ENCODE measurements at places on chromosomes 1 and 21. TPM values are rescaled to one million over a fixed set of nuclear protein-coding genes. Genes with fewer than 3 reads are reported as not detected.

- no peak for DNase-seq
Observed at GRCh38 chr1:64424412-64424811, 45.5 kb upstream of the CACHD1 start.

Gene SLC37A1
- total RNA-seq = 3.8 TPM

GRCh38 chr1:199644912-199645311 is 382.6 kb upstream of the NR5A2 start:
- DNase-seq = no peak

GRCh38 chr1:43271186-43272118 is 1.7 kb downstream of the TMEM125 start:
- no peak for DNase-seq

DNA sequence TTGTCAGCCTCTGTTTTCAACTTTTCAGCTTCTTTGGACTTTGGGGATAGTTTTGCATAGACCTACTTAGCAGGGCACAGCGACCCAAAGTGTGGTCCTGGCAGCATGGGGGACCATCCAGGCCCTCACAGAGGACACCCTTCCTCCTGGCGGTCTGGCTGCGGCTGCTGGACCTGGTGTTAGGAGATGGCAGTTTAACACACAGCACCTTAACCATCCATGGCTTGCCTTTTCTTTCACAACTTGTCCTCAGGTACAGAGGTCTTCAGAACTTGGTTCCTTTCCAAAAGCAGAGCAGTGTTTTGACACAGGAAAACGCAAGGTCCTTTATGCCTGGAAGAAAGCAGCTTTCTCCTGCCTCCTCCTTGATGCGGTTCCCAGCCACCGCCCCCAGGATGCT is 68.1 kb downstream of the RHOU start:
- DNase-seq = no peak

- DNase-seq = peak; percentile 73
Observed at GRCh38 chr1:6657138-6657537, 32.5 kb downstream of the THAP3 start.

DNA sequence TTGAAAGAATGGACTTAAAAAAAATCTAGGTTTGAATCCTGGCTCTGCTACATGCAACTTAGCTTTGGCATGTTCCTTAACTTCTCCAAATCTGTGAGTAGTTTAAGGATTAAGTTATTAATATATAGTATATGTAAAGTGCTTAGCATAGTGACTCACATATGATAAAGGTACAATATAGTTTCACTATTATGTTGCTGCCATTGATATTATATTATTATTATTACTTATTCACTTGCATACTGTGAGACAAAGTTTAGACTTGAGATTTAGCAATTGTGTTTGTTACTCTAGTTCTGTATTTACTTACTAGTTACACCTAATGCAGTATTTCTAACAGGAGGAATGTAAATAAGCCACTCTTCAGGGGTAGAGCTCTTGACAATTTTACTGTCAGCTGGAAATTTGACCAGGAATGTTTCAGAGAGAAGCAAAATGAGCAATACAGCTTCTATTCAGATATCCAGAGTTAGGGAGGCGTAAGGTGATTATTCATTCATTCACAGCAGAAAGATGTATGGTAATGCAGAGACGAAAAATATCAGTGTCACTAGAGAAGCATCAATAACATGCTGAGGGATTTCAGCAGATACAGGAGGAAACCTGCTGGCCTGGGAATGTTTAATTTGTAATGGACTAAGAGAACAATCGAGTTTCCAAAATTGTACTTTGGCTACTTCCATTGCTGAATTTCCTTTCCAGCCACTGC is 25.5 kb downstream of the RGS7 start:
- DNase-seq = no peak

GRCh38 chr1:105641407-105641806 is 1415.1 kb upstream of the PRMT6 start:
- DNase-seq = no peak

- DNase-seq = no peak
Observed at GRCh38 chr1:193437785-193438184, 251.4 kb upstream of the B3GALT2 start.

DNA sequence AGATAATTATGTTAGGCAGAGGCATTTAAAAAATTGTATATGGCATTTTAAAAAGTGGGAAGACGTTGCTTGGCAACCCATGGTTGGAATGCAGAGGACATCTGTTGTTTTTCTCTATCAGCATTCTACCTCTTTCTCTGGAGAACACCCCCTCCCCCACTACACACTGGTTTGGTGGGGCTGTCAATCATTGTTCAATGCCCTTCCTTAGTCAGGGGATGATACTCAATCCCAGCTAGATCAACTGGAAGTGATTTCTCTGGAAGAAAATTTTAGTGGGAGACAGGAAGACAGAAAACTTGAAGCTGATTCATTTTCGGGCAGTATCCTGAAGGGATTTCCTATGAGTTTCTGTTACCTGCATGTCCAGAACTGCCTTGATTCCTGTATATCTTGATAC is 35.7 kb upstream of the CAP1 start:
- no peak for DNase-seq

Gene SV2A
- 0.32 TPM for total RNA-seq

Gene LIX1L
- total RNA-seq = 22.9 TPM

GRCh38 chr1:28428012-28428411 is 58.5 kb downstream of the PHACTR4 start:
- DNase-seq = no peak

GRCh38 chr1:22452481-22452957 is 868 bp downstream of the ZBTB40 start:
- DNase-seq = no peak

DNA sequence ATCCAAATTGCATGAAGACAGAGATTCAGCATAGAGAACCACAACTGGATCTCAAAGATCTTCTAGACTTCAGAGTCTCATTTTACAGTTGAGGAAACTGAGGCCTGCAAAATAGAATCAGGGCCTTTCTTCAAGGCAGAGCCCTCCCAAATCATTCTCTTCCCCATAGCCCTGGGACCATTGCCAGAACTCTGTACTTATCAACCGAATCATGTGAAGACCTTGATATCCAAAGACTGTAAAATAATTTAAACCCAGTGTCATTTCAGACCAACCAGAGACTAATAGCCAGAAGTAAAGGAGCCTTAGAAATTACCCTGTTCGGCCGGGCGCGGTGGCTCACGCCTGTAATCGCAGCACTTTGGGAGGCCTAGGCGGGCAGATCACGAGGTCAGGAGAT is 90.1 kb downstream of the DTL start:
- DNase-seq = no peak

- DNase-seq = no peak
Observed at GRCh38 chr21:29232530-29233255, 66.0 kb upstream of the BACH1 start.

Gene CD247
- 0.54 TPM for total RNA-seq

Gene SYNC
- total RNA-seq = 22.1 TPM

DNA sequence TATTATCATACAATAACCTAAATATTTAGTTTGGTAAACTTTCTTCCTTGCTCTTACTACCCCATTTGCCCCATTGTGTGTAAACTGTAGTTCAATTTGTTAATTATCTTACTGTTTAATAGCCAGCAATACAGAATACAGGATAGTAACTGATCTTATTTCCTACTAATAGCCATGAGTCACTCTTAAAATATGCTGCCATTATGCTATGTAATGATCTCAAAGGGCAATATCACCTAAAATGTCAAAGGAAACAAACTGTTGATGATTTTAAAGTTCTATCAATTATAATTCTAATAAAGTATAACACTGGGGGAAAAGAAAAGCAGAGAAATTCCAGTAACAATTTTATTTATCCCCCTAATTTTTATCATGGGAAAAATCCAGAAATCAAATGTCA is 4.3 kb downstream of the SLC30A1 start:
- no peak for DNase-seq

Gene GBP1
- 5.7 TPM for total RNA-seq

DNA sequence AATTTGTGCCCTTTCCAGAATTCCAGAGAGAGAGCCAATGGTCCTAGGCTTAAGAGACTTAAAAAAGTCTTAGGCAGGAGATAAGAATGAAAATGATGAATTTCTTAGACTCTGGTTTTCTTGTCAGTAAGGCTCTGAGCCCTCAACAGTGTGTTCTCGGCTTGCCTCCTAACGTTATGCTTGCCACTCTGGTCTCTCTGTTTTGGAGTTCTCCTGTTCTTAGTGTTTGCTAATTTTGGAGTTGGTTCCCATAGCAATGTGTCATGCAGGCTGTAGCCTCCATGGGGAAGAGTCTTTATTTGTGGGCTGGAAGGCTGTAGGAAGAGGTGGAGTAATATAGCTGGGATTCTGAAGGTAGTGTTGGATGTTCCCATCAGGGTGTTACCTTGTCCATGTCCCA is 19.9 kb downstream of the TBX19 start:
- DNase-seq = no peak

- no peak for DNase-seq
Observed at GRCh38 chr1:25889470-25889869, 14.0 kb upstream of the PAQR7 start.

- no peak for DNase-seq
Observed at GRCh38 chr1:200075938-200076546, 48.5 kb downstream of the NR5A2 start.

DNA sequence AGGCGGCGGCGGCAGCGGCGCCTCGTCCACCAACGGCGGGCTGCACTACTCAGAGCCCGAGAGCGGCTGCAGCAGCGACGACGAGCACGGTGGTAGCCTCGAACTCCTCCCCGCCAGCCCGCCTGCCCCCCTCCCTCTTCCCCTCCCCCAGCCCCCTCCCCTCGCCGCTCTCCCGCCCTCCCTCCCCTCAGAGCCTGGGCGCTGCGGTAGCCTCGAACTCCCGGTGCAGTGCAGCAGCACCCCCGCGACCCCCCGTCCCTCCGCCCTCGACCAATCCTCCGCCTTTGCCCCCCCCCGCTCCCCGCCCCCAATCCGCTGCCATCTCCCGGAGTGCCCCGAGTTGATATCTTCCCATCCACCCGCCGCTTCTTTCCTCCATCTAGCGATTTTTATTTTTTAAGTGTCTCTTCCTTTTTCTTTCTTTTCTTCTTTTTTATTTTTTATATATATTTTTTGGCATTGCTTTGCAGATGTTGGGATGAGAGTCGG is 516 bp downstream of the RCOR3 start:
- peak; percentile 75 for DNase-seq

GRCh38 chr21:41133874-41134522 is 34.0 kb upstream of the BACE2 start:
- no peak for DNase-seq
